ENCODE measurements at places on chromosomes 2 and 18.

GRCh38 chr18:62741584-62741983 is 26.2 kb downstream of the PHLPP1 start:
- DNase-seq = no peak

- no peak for DNase-seq
Observed at GRCh38 chr2:25411281-25411680, 69.6 kb upstream of the DNMT3A start.

- DNase-seq = no peak
Observed at GRCh38 chr2:183079139-183079775, 710 bp downstream of the DUSP19 start.

DNA sequence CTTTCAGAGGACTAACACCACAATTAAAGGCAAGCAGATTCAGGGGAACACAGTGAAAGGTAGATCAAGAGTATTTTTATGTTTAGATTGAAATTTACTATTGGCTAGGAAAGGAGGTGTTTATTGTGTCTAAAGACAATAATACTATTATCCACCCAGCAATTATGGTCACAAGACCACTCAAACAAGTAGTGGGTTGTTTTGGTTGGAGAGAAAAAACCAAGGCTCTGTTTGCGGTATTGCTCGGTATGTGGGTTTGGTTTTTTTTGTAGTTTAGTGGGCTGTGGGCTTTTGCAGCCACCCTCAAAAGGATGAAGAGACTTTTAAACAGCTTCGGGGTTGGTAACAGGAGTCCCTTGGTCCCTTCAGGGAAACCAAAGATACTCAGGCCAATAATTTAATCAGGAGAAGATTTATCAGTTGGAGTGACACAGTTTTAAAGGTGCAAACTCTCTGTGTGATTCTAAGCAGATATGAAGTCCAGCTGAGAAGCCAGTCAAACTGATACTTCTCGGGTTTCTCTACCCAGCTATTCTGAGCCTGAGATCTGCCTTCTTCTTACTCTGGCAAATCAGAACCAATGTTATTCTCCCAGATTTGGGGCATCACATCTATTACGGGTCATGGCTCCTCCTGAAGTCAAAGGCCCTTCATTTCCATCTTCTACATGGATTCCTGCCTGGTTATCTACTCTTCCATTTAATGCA is 55.3 kb downstream of the DCC start:
- no peak for DNase-seq

DNA sequence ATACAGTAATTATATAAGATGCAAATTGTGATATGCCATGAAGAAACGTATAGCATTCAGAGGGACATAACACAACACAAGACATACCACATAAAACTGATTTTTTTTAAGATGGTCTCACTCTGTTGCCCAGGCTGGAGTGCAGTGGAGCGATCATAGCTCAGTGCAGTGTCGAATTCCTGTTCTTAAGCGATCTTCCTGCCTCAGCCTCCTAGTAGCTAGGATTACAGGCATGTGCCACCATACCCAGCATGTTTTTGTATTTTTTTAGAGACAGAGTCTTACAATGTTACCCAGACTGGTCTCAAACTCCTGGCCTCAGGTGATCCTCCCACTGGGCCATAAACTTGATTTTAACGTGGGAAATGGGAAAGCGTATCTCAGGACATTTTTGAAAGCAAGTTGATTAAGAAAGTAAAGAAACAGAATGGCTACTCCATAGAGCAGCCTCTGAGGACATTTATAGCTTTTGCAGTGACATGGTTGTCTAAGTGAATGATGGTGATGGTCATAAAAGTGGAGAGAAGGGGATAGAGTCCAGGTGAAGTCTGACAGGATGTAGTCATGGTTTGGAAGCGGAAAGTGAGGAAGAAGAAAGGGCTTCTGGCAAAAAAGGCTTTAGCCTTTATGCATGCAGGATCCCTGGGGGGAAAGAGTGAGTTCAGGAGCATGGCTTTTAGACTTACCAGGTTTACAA is 2.4 kb downstream of the TSGA10 start:
- DNase-seq = no peak

- no peak for DNase-seq
Observed at GRCh38 chr2:118723394-118723793, 124.1 kb downstream of the EN1 start.

GRCh38 chr2:18356676-18357075 is 203.8 kb downstream of the RDH14 start:
- no peak for DNase-seq

- DNase-seq = no peak
Observed at GRCh38 chr2:54954158-54954557, 96.1 kb downstream of the RTN4 start.

GRCh38 chr2:172100080-172100934 is 2.4 kb downstream of the DLX2 start:
- peak; percentile 40 for DNase-seq

GRCh38 chr2:66435549-66435875 is 587 bp downstream of the MEIS1 start:
- no peak for DNase-seq

- no peak for DNase-seq
Observed at GRCh38 chr18:68916734-68917133, 118.9 kb downstream of the CCDC102B start.

GRCh38 chr2:228689053-228689452 is 507.6 kb upstream of the SPHKAP start:
- DNase-seq = no peak

- no peak for DNase-seq
Observed at GRCh38 chr18:55458456-55459203, 129.4 kb downstream of the TCF4 start.

DNA sequence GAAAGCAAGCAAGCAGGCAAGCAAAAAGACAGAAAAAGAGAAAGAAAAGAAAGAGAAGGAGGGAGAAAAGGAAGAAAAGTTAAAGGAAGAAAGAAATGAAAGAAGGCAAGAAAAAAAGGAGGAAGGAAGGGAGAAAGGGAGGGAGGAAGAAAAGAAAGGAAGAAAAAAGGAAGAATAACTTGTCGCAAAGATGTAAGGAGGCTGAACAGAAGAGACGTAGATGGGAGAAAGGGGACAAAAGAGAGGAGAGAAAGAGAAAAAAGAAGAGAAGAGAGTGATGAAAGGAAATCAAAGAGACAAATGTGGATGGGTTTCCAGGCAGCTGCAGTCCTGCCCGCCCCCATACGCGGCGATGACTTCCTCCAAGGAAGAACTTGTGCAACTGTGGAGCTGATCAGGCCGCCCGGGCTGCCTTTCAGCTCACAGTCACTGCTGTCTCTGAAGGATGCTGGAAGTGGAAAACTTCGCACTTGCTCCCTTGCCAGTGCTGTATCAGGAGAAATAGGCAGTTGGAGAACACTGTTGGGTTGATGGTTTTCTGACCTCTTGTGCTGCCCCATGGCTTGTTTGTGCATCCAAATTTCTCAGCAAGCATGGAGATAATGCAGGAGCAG is 52.9 kb downstream of the TRIB2 start:
- no peak for DNase-seq

DNA sequence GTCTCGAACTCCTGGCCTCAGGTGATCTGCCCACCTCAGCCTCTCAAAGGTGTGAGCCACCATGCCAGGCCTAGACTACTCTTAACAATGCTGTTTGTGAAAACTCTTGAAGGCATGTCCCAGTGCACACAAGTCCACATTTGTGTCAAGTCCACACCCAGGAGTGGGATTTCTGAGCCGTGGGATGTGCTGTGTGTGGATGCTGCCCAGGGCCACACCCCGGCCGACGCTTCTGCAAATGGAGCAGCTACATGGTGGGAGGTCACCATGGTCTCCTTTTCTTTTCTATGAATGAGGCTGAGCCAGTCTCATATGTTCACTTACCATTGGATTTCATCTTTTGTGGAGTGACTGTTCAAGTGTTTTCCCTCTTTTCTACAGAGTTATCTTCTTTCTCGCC is 15.8 kb downstream of the SNED1 start:
- DNase-seq = no peak

DNA sequence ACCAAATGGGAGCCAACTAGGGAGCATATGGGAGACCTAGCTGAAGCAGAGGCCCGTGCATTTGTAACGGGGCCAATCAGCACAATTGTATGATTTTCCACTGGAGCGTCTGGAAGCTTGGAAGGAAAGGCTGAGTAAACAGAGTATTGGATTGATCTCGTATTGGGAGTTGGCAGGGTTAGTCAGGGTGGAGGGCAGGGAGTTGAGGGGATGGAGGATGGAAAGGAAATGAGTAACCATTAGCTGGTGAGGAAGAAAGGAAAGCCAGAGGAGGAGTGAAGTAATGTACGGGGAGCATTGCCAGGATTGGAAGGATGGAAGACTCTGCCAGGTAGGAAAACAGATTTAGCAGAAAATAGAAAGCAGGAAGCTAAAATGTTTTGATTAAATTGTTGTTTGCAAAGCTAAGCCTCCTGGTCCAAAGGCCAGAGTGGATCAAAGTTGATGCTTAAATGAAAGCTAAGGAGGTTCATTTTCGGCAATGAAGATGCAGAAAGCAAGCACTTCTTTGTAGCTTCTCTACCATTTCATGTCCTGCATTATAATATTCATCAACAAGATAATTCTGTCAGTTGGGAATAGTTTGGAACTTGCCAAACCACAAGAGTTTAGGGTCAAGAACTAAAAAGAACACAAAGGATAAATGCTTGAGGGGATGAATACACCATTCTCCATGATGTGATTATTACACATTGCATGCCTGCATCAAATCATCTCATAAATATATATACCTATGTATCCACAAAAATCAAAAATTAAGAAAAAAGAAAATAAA is 75.6 kb upstream of the TTN start:
- no peak for DNase-seq

DNA sequence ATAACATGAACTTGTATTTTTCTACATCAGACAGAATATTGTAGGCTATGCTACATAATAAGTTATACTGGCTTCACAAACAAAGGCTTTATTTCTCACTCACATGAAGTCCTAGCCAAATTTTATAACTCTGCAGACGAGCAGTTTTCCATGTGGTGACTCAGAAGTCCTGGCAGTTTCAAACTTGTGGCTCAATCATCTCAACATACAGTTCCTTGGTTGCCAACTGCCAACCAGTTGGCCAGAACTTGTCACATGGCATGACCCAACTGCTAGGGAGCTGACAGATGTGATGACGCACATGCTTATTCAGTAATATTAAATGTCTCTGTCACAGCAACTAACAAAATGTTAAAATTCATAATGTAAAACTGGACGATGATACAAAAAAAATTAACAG is 63.8 kb upstream of the ZC3H15 start:
- DNase-seq = no peak

DNA sequence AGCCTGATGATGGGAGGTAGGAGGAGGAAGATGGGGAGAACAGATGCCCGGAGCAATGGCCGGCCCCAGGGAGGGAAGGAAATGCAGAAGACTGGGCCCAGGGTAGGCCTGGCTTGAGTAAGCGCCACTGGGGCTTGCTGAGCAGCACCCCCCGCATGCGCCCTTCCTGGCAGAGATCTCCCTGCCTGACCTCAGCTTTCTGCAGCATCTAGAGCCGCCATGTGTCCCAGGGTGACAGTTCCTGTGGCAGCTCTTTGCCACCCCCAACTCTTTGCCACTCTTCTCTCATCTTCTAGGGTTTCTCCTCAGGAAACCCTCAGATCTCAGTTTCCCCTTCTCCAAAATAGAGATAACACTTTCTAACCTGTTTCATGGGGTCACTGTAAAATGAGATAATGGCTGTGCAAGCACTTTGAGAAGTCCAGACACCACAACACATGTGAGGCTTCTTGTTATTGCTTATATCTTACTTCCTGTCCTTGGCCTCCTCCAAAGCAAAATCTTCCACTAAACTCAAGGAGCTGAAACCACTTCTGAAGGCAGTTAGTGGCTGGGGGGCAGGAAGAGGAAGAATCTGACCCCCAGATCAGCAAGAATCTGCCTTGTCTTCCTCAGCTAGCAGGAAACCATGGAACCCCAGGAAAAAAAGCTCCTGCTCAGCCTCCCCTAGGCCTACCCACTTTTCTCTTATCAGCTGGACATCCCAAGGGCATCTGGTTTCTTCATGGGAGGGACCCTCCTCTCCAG is 64.9 kb downstream of the EPAS1 start:
- no peak for DNase-seq

GRCh38 chr2:133574620-133575019 is 6.4 kb upstream of the NCKAP5 start:
- no peak for DNase-seq

DNA sequence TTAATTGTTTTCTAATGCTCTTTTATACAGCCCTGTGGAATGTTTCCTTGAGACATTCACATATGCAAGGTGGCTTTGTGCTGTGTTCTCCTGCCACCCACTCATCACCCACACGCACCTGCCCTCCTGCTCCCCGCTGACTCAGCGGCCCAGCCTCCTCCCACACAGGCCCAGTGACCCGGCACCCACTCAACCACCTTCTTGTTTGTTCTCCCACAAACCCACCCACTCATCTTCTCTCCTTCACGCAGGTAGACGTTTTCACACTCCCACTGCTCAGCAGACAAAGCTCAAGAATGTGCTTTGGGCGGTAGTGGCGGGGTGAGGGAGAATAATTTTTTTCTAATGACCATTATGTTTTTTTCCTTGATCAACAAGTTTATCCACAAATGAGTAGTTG is 28.6 kb upstream of the NEMP2 start:
- no peak for DNase-seq

GRCh38 chr2:20225294-20226151 is 593 bp upstream of the SDC1 start:
- DNase-seq = peak; percentile 88

- no peak for DNase-seq
Observed at GRCh38 chr2:158797963-158798700, 3.0 kb downstream of the DAPL1 start.

DNA sequence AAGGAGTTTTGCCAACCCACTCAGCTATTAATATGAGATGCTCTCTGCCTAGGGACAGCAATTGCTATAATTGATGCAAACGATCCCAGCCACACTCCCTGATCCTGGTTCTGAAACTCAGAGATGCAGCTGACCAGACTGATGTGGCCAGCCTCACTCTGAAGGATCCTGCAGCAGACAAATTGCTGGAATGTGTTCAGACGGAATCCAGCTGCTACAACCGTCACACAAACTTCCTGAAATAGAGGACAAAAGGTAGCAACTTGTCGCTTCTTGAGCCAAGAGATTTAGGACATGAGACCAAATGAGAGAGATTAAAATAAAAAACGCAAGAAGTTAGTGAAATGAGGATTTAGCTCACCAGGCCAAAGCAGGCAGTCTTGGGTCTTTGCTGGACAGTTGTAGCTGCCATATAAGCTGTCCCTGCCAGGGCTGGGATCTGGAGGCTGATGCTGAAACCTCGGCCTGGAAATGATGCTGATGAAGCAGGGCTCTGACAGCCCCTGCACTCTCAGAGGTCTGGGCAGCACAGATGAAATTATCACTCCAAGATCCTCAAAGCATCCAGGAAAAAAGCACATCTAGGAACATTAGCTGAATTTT is 8.3 kb upstream of the YWHAQ start:
- no peak for DNase-seq

GRCh38 chr18:45920367-45920766 is 46.8 kb downstream of the EPG5 start:
- DNase-seq = no peak

DNA sequence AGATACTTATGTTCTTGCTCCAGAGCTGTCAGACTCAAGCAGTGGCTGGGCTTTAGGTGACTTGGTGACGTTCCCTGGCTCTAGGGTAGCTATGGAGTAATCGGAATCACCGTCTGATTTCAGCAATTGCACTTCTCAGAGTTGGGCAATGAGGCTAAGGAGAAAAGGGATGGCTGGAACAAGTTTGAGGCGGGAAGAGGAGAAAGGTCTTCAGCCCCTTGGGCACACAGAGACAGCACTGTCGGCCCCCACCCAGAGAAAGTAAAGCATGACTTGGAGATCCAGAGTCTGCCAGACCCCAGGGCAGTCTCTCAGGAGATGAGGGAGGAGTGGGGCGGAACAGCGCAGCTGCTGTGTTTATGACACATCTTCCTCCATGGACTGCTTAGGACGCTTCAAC is 114.5 kb downstream of the KLHL29 start:
- DNase-seq = no peak

- DNase-seq = no peak
Observed at GRCh38 chr2:26925100-26925791, 45.2 kb upstream of the MAPRE3 start.
